T1000 (cell line): ENCODE measurements at places on chromosomes 4 and X.

- no peak for DNase-seq
Observed at GRCh38 chr4:94459462-94460161, 7.9 kb downstream of the PDLIM5 start.

DNA sequence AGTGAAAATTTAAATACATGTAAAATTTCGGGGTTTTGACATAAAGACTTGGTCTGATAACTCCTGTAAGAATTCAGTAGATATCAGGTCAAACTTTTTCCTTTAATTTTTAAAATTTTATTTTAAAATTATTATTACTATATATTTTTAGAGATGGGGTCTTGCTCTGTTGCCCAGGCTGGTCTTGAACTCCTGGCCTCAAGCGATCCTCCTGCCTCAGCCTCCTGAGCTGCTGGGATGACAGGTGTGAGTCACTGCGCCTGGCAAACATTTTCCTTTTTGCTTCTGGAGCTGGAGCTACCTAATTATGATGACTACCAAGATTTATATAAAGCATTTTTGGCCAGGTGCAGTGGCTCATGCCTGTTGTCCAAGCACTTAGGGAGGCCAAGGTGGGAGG, 37.3 kb downstream of the KLHL15 start:
- no peak for DNase-seq

DNA sequence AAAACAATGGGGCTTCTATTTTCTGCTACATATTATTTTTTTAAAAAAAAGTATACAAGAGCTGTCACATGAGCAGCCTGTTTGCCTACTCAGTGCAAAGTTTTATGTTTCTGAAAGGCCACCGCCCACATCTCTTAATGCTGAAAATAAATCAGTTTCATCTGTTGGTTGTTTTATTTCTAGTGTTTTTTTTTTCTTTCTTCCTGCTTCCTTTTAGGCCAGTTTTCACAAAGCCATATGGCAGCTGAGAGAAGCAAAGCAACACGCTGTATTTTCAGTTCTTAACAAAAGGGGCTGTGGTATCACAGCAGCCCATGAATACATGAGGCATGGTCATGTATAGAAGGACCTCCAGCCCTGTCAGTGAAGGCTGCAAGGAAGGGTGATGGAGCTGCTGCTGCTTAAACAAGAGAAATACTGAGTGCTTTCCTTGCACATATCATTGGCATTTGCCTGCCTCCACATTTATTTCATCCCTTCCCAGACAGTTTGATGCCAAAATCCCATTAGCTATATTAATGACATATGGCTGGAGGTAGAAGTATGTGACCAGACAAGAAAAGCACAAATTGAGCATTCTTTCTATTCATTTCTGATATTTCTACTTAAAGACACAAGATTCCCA, 172.5 kb downstream of the PCDH18 start:
- DNase-seq, result no peak

- DNase-seq, result no peak
Observed at GRCh38 chrX:136048446-136048845, 63.2 kb downstream of the SLC9A6 start.

- DNase-seq, result no peak
Observed at GRCh38 chrX:1500701-1501624, 36.0 kb downstream of the P2RY8 start.

DNA sequence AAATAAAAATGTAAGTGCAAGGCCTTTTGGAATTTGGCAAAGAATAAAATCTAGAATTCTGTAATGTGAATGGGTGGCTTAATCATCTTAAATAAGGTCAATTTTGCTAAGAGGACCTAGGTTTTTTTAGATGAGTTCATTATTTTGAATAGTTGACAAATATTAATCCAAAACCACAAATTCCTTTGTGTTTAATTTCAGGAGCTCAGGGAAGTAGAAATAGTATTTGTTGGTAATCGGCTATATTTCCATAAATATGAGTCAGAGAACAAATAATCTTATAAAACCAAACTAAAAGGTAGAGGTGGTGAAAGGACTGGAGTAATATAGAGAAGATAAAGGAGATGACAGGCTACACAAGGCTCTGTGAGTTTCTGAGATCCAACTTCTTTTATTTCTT, 190.4 kb upstream of the TLL1 start:
- DNase-seq, result no peak

DNA sequence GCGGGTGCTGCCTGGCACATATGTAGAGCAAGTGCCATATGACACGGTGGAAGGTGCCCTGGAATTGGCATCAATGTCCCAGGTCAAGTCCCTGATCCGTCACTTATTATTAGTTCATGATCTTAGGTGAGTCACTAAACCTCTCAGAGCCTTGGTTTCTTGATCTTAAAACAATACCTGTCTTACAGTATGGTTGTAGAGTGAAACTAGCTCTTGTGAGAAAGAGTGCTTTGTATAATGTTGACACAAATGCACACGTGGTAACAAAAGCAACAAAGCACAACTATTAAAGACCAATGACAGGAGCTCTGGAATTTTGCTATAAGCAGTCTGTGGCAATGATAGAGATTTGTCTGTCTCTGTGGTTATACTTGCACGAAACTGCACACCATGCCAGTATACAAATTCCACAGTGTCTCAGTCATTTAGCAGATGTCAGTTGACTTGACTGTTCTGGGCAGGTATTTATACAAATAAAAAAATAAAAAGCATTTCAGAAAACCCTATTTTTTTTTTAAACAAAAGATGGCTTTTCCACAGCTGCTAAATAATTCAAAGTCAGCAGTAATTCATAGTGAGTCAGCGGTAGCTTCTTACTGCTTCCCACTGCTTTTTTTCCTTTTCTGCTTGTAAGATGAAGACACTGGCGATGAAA, 19.7 kb upstream of the ACSL1 start:
- no peak for DNase-seq

DNA sequence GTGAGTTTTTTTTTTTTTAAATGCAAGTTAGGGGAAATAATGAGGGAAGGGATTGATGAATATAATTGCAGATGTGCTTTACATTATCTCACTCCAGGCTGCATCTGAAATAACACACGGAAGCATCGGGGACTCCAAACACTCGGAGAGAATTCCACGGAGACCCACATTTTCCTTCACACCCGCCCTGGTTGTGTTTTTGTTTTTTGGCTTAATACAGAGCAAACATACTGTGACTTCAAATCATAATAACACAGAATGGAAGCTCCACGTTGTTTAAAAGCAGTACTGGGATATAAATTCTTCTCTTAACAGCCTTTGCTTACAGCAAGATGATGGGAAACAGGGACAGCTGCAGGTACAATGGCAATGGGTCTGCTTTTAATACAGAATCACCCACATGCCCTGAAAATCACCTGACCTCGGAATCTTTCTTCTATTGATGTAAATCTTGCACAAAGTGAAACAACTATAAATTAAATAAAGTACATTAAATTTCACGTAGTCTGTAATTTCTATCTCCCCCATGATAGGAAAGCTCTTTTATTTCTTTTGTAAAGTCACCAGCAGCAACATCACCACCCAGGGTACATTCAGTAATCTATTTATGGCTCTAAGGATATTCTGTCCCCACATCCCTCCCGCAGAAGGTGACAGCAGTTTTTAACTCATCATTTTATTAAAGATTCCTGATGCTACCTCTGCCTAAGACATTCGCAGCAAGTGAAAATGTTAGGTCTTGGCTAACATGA, 119.3 kb downstream of the ZNF827 start:
- DNase-seq, result no peak

DNA sequence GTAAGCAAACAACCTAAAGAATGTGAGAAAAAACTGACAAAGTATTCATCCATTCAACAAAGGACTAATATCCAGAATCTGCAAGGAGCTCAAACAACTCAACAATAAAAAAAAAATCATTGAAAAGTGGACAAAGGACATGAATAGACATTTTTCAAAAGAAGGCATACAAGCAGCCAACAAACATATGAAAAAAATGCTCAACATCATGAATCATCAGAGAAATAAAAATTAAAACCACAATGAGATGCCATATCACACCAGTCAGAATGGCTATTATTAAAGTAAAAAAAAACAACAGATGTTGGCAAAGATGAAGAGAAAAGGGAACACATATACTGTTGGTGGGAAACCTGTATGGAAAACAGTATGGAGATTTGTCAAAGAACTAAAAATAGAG, 120.7 kb upstream of the ADGRL3 start:
- DNase-seq, result no peak

DNA sequence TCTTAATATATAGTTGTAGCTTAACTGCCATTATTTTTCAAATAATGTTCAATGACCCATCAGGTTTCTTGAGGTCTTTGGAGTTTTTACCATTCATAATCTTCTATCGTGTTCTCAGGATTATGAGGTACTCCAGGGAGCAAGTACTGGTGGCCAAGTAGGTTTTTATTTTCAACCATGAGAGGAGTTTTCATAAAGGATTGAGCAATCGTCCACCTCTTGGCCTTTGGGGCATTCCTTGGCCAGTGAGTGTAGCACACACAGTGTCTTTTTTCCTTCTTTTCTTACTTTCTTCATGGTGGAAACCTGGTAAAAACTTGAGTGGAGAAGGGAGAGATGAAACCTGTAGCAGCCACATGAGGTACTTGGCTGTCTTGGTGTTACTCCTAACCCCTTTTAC, 567.0 kb upstream of the NR3C2 start:
- no peak for DNase-seq
